ENCODE measurements at places on chromosomes 12 and 14. TPM values are rescaled to one million over a fixed set of nuclear protein-coding genes. Genes with fewer than 3 reads are reported as not detected.

DNA sequence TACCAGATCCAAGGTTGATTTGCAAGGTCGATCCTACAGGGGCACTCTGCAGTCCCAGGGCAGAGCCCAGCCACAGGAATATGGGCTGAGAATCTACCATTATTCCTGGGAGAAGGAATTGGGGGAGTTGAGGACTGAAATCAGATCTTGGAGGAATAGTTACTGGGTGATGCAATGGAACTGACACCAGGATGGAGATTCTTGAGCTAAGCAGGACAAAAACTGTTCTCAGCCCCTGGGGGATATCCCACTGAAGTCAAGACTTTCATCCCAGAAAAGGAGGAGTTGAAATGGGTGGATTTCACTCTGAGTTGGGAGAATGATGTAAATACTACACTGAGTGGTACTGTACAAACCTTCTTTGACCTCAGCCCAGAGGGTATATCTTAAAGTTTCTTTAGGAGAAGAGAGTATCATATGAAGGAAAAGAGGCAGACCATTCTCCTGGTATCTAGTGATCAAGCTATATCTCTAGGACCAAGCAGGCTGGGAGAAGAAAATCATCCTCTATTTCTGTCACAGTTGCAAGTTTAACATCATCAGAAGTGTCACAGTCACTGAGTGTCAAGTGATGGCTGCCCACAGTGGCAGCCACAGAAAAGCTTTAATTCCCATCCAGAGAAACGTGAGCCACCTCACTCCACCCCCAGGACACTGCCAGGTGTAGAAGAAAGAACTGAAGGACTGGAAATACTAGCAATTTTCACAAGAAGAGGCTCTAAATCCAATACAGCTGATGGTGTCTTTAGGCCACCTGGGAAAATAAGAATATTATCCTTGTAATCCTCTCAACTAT lies 181.9 kb downstream of the NUAK1 start:
- DNase-seq, result no peak

- DNase-seq, result no peak
Measured at GRCh38 chr14:53663709-53664108, 292.9 kb downstream of the BMP4 start.

DNA sequence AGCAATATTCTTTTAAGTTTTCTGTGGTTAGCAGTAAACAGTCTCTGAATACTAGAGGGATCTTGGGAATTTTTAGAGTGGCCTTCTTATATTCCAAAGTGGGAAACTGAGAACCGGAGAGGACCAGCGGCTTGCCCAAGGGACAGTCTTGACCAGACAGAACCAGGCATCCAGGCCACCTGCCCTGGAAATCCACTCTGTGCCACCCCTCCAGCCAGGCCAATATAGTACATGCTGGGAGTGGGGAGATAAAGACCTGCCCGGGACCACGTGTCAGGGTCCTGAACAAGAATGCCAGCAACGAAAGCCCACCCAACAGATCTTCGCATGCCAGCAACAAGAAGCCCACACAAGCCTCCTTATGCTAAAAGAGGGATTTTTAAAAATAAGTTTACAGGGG lies 49.4 kb upstream of the RIN3 start:
- no peak for DNase-seq

GRCh38 chr14:73266317-73266716 lies 29.0 kb downstream of the PAPLN start:
- no peak for DNase-seq

GRCh38 chr12:39390752-39391151 lies 52.2 kb downstream of the KIF21A start:
- no peak for DNase-seq

DNA sequence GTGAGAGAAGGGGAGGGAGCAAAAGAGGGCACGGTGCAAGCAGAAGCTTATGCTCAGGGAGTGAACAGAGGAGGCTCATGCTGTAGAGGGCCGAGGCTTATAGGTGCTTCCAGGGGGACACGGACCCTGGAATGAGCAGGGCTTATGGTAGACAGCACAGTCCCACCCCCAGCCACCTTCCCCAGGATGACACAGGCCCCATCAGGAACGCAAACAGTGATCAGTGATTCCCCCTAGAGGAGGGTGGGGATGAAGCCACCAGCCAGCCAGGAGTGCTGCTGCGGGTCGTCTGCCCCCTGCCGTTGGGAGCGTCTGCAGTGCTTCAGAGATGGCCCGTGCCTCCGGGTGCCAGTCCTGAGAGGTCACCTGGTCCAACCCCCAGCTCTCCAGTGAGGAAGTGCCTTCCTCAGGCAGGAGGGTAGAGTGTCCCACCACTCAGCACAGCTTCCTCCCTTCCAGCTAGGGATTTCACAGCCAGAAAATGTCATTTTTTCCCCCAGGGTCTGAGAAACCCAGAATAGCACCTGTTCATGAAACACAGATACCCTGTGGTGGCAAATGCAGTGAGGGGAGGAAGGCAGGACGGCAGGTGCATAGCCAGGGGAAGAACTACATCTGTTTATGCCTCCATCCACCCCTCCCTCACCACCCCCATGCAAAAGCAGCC lies 60.7 kb downstream of the SLC6A12 start:
- peak; percentile 63 for DNase-seq

DNA sequence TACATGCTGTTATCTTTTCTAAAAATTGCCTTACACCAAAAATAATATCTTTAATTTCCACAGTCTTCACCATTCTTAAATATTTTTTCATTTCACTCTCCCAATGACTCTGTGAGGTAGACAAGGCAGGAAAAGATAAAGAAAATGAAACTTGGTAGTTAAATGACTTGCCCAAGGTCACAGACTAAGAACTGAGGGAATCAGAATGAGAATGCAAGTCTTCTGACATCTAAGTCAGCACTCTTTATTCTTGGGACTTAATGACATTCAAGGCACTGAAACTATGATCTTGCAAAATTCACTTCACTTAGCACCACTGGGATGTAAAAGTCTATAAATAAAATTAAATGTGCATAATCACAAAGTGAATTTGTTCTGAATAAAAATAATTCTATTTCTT lies 104.5 kb downstream of the SLC2A13 start:
- no peak for DNase-seq

GRCh38 chr14:68653108-68653507 lies 139.8 kb downstream of the ZFP36L1 start:
- no peak for DNase-seq

GRCh38 chr12:53994009-53994263 lies 6.0 kb upstream of the HOXC9 start:
- DNase-seq, result no peak

DNA sequence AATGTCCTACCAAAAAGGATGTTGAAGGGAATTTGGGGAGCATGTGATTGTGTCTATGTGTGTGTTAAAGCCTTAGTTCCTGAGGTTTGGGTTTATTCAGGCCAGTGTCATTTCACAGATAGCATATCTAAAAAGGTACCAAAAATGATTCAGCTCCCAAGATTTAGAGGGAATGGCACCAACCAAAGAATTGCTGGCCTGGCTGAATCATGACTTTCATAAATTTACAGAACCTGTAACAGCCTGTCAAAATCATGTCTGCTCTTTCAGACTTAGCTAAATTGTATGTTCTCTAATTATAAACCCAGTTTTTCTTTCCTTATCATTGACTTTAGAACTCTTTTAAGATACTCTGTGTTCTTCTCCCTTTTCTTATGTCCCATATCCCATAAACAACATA lies 231.5 kb downstream of the NUBPL start:
- DNase-seq, result no peak

GRCh38 chr14:69473260-69473659 lies 11.3 kb upstream of the PLEKHD1 start:
- DNase-seq, result no peak

Gene KRT74
- not detected for total RNA-seq

Gene ADAM20
- 2.9 TPM for total RNA-seq

Gene MEG3
- total RNA-seq, result 640 TPM

Gene RNFT2
- 5.6 TPM for total RNA-seq

Gene GALNT4
- total RNA-seq, result 6.1 TPM
